ENCODE measurements at places on chromosomes 12 and 14. TPM values are rescaled to one million over a fixed set of nuclear protein-coding genes. Genes with fewer than 3 reads are reported as not detected.

CMTM5 gene
- not detected for total RNA-seq

SMCO3 gene
- not detected for total RNA-seq

FAM181A gene
- not detected for total RNA-seq

LRP1-AS gene
- total RNA-seq = not detected

STAC3 gene
- total RNA-seq = 0.43 TPM

PMEL gene
- 0.88 TPM for total RNA-seq

GSG1 gene
- total RNA-seq = 0.44 TPM

KITLG gene
- total RNA-seq = 38.1 TPM

VAMP1 gene
- total RNA-seq = 3.9 TPM

SYNDIG1L gene
- not detected for total RNA-seq

OR10G2 gene
- not detected for total RNA-seq

TDRD9 gene
- total RNA-seq = 0.86 TPM

SLC6A12 gene
- total RNA-seq = under 0.01 TPM

AQP6 gene
- not detected for total RNA-seq

PLEK2 gene
- total RNA-seq = 12.0 TPM

MAP3K9 gene
- total RNA-seq = 0.88 TPM

ERP27 gene
- total RNA-seq = not detected

CCDC63 gene
- total RNA-seq = not detected

ITGB7 gene
- total RNA-seq = under 0.01 TPM

ACVR1B gene
- total RNA-seq = 20.1 TPM

GDF11 gene
- total RNA-seq = 5.3 TPM

CLEC4D gene
- total RNA-seq = not detected

CATSPERB gene
- not detected for total RNA-seq

ANO2 gene
- not detected for total RNA-seq

GPR162 gene
- 1.1 TPM for total RNA-seq

TCL1B gene
- not detected for total RNA-seq

KRT72 gene
- total RNA-seq = not detected

NGB gene
- not detected for total RNA-seq

TM7SF3 gene
- total RNA-seq = 80.7 TPM

CHST11 gene
- total RNA-seq = 34.4 TPM

CLEC1B gene
- not detected for total RNA-seq

TEX52 gene
- total RNA-seq = not detected

FOS gene
- total RNA-seq = 18.9 TPM

PPP1R36 gene
- 1.1 TPM for total RNA-seq

KLRC2 gene
- not detected for total RNA-seq

BICD1 gene
- 12.5 TPM for total RNA-seq

SAV1 gene
- total RNA-seq = 47.2 TPM

SYCP3 gene
- under 0.01 TPM for total RNA-seq

ENTPD5 gene
- total RNA-seq = 12.7 TPM

NEUROD4 gene
- total RNA-seq = not detected

FAIM2 gene
- total RNA-seq = 6.6 TPM

DCAF4 gene
- total RNA-seq = 47.3 TPM

TOMM20L gene
- total RNA-seq = not detected

CALCOCO1 gene
- 68.7 TPM for total RNA-seq

KRT73 gene
- total RNA-seq = not detected

DLK1 gene
- not detected for total RNA-seq

FBXO34 gene
- 19.5 TPM for total RNA-seq

CDCA3 gene
- total RNA-seq = 0.66 TPM

Data from placental pericyte (primary cell).